ENCODE measurements at places on chromosomes 5 and 9.

- no peaks in the 10 kb centered on the region for H3K27me3 ChIP-seq
- no peaks in the 10 kb centered on the region for H3K36me3 ChIP-seq
- peaks cover 4% of the 10 kb centered on the region for H3K4me1 ChIP-seq
- H3K4me3 ChIP-seq, result no peak overlapping the region
These were observed 343.2 kb downstream of the TMEM232 start for GRCh38 chr5:110383231-110383630.

DNA sequence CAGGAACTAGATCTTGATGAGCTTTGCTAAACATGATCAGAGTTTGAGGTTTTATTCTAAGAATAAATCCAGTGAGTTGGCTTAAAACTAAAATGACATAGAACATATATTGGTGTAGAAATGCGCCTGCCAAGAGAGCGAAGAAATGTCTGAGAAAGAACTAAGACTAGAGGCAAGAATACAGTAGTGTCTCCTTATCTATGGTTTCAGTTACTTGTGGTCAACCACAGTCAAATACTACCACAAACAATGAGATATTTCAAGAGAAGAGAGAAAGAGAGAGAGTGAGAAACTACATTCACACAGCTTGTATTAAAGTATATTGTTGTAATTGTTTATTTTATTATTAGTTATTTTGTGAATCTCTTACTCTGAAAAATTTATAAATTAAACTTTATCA lies 254.4 kb upstream of the CDH10 start:
- H3K4me3 ChIP-seq, result no peak overlapping the region
- no peak overlapping the region for H3K27ac ChIP-seq
- H3K36me3 ChIP-seq, result no peaks in the 10 kb centered on the region
- no peak for DNase-seq
- no peaks in the 10 kb centered on the region for H3K27me3 ChIP-seq
- H3K4me1 ChIP-seq, result no peaks in the 10 kb centered on the region

GRCh38 chr9:124017929-124018729 lies 6.6 kb downstream of the LHX2 start:
- no peak overlapping the region for H3K27ac ChIP-seq
- H3K4me3 ChIP-seq, result no peak overlapping the region
- peaks cover 52% of the 10 kb centered on the region for H3K27me3 ChIP-seq
- no peak for DNase-seq

GRCh38 chr9:21709464-21710058 lies 92.9 kb upstream of the MTAP start:
- no peaks in the 10 kb centered on the region for H3K4me1 ChIP-seq
- DNase-seq, result no peak
- no peak overlapping the region for H3K27ac ChIP-seq
- no peak overlapping the region for H3K4me3 ChIP-seq
- H3K36me3 ChIP-seq, result no peaks in the 10 kb centered on the region

DNA sequence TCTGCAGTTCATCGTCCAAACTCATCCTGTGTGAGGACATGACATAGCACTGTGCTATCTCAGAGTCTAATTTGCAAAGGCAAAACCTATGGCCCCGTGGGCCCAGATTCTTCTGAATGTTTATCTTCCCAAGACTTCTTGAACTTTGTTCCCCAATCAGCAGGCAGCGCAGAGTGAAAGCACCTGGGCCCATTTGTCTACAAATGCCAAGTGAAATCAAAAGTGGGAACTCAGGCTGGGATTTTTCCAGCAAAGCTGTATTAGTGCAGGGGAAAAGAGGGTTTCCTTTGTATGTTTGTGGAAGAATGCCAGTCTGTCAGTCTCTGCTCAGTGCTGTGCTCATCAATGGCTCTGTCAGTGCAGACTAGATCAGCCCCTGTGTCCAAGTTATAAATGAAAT lies 55.8 kb downstream of the FOXD1 start:
- H3K36me3 ChIP-seq, result no peaks in the 10 kb centered on the region
- no peak overlapping the region for H3K27ac ChIP-seq
- 0 out of 2 replicates have a peak, but pooled peaks cover 5% of the 10 kb centered on the region for H3K4me1 ChIP-seq
- H3K27me3 ChIP-seq, result no peaks in the 10 kb centered on the region
- DNase-seq, result no peak
- H3K4me3 ChIP-seq, result no peak overlapping the region

DNA sequence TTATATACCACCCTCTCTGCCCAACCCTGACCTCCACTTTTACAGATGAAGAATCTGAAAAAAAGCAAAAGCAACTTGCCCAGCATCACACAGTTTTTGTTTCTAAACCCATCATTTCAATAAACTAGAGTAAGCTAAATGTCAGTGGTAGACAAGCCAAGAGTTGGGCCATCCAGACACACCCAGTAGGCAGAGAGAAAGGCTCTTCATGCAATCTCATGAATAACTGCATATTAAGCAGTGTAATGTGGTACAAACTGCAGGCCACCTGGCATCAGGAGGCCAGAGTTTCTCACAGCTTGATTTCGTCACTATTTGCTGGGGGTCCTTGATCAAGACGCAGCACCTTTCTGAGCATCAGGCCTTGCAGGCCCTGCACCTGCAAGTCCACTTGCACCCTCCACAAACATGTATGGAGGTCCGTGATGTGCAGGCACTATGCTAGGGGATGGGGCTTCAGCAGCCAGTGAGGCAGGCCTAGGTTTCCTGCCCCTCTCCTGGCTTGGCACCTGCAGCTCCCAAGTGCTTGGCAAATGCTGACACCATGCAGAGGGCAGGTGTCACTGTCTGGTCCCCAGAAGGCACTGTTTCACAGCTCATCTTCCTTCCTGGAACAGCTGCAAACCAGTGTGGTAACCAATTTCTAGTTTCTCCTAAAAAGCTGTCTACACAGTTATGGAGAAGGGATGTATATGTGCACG lies 29.8 kb downstream of the ADAM19 start:
- no peak overlapping the region for H3K4me3 ChIP-seq
- DNase-seq, result no peak
- no peak overlapping the region for H3K27ac ChIP-seq
- no peaks in the 10 kb centered on the region for H3K36me3 ChIP-seq
- no peaks in the 10 kb centered on the region for H3K27me3 ChIP-seq

DNA sequence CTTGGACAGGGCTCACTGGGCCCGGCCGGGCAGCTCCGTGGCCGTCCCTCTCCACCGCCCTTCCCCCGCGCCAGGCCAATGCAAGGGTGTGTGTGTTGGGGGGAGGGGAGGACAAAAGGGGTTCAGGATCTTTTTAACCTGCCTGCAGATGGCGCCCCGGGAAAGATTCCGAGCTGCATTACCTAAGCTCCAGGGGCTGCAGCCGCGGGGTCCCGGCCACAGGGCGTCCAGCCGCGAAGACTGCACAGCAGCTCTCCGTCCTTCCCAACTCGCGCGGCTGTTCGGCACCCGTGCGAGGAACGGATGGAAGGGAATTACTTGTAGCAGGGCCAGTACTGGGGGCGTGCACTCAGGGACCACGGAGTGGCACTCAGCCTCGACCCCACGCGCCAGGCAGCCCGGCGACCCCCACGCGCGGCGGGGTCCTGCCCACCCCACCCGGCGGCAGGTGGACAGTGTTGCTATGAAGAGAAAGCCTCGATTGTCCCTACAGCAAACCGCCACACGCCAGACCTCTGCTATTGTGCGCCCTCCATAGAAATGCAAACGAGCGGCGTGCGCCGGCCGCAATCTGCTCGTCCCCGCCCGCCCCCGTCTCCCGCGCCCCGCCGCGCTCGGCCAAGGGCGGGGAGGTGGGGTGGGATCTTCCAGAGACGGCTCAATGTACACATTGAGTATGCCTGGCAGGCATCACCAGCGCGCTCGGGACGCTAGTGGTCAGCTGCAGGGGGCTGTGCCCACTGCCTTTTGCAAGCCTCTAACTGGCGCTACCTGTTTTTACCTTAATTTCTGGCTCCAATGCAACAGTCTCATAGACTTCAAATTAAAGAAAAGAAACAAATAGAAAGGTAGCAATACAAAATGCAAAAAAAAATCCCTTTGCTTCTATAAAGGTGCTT lies 796 bp upstream of the GADD45G start:
- no peaks in the 10 kb centered on the region for H3K36me3 ChIP-seq
- H3K4me3 ChIP-seq, result no peak overlapping the region
- no peaks in the 10 kb centered on the region for H3K4me1 ChIP-seq
- no peak overlapping the region for H3K27ac ChIP-seq

DNA sequence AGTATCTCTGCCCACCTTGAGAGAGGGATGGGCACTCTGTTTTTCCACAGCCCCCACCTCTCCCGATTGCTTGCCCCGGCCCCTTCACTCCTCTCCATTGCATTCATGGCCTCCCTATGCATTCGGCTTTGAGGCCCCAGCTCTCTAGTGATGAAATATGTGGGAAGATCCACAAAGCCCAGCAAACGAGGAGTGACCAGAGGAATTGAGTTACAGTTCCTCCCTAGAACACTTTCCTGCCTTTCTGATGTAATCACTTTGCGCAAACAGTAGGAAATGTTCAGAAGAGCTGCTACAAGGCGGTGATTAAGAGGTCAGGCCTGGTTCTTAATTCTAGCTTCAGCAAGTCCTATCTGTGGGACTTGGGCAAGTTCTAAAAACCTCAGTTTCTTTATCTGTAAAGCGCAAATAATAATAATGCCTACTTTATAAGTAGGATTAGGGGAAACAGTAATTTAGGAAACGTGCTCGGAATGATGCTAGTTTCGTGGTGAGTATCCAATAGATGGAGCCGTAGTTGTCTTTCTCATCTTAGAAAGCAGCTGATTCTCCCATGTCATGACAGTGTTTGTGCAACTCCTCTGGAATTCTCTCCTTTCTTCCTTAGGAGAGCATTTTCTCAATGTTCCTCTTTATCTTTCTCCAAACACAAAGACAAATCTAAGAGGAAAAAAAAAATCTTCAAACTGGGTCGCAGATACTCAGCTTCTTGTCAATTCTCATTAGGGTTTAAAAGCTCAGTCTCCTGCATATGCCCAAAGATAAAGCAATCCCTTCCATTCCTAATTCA lies 99.5 kb upstream of the MSX2 start:
- H3K4me3 ChIP-seq, result no peak overlapping the region
- H3K27ac ChIP-seq, result no peak overlapping the region
- H3K4me1 ChIP-seq, result no peaks in the 10 kb centered on the region
- no peak for DNase-seq
- H3K36me3 ChIP-seq, result no peaks in the 10 kb centered on the region

Data from PC-9 (cell line).